SW480 (cell line): ENCODE measurements at places on chromosomes 11 and 22.

DNA sequence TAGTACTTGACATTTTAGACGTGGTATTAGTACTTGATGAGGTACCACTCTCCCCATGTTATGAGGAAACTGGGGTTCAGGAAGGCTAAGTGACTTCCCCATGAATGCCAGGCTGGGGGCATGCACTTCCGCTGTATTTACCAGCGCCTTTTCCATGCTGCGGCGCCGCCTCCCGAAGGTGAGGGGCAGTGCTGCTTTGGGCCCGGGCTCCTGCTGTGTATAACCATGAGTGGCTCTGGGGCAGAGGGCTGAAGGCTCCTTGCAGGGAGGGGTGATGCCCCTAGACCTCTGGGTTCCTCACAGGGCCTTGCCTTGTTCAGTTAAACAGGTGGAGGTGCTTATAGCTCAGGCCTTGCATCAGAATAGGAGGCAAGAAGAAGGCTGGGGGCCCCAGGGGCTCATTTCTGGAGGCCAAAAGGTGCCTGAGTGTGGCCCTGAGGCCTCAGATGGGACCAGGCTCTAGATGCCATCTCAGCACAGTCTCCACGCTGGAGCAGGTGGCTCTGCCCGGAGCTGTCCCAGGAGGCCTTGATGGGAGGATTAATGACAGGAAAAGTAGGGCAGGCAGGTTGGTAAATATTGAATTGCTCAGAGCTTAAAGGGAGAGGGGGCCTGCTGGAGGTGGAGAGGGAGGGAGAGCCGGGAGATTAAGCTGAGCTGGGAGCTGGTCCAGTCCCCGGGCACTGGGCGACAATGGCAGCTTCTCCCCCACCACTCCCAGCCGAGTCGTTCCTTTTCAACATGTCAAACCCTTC lies 129.6 kb downstream of the CEP164 start:
- DNase-seq = no peak

DNA sequence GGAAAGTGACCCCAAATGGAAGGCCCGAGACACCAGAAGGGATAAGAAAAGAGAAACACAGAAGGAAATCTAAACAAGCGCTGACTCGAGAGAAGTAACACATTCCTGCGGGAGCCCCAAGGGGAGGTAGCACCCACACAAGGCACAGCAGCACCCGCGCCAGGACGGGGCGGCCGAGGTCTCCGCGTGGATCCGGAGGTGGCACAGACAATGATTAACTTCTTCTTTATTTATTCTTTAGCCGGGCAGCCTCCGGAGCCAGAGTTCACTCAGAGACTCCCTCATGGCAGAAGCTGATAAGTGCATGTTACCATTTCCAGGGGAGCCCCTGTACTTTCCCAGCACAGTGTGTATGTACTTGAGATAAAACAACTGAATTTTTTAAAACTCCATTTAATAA lies 5.1 kb downstream of the TOLLIP start:
- no peak for DNase-seq

DNA sequence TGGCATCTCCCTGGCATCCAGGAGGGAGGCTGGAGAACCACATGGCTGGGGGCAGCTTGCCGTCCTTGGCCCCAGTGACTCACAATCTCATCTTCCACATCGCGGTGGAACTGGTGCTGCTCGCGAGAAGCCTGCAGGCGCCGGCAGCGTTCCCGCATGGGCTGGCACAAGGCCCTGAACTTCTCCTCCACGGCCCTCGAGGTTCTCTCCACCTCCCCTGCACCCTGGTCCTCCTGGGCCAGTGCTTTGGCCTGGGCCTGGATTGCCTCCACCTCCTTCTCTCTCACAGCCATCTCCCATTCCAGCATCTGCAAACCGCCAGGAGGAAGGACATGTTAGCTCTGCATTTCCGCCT lies 16.3 kb upstream of the RBM4B start:
- no peak for DNase-seq

- DNase-seq = no peak
Measured at GRCh38 chr11:16193897-16194381, 162.4 kb downstream of the SOX6 start.

- no peak for DNase-seq
Measured at GRCh38 chr11:65170058-65170534, at the start of gene SPDYC. TSS of gene SPDYC (plus strand) at chr11:65170233. CDS start at chr11:65171358, 1,125 bp downstream.

- DNase-seq = no peak
Measured at GRCh38 chr22:31333641-31334040, 12.5 kb downstream of the PATZ1 start.

- DNase-seq = no peak
Measured at GRCh38 chr11:118524757-118525470, 2.4 kb upstream of the TTC36 start.

- DNase-seq = no peak
Measured at GRCh38 chr11:80873310-80873999, 1432.6 kb upstream of the TENM4 start.

- no peak for DNase-seq
Measured at GRCh38 chr11:126542334-126543015, 187.0 kb downstream of the ST3GAL4 start.

DNA sequence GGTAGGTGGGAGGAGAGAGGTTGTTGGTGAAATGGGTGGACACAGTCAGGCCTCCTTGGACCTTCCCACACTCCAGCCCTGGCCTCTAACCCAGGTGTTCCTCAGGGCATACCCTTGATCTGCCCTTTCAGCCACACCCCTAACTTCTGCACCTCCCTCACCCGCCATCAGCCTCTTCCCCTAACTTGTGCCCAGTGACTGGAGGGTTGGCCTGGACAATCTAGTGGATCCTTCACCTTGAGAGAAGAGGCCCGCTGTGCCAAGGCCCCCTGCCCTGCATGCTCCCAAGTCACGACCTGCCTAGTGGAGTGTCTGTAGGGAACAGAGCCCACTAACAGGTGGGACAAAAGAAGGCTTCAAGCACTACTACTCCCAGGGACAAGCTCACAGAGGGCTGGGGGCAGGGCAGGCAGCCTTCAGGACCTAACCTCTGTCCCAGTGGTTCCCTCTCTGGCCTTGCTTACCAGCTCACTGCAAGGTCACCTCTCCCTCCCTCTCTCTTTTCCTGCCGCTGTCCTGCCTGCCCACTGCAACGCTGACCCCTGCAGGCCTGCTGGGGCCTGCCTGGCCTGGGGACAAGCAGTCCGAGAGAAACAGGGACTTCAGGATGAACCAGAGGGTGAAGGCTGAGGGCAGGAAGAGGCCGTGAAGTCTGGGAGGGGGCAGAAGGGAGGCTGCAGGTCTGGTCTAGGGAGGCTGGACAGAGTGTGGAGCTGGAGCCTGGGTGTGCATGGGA lies 3.3 kb downstream of the SYT7 start:
- DNase-seq = no peak

GRCh38 chr11:69280451-69280850 lies 13.5 kb upstream of the MYEOV start:
- DNase-seq = peak; percentile 81

DNA sequence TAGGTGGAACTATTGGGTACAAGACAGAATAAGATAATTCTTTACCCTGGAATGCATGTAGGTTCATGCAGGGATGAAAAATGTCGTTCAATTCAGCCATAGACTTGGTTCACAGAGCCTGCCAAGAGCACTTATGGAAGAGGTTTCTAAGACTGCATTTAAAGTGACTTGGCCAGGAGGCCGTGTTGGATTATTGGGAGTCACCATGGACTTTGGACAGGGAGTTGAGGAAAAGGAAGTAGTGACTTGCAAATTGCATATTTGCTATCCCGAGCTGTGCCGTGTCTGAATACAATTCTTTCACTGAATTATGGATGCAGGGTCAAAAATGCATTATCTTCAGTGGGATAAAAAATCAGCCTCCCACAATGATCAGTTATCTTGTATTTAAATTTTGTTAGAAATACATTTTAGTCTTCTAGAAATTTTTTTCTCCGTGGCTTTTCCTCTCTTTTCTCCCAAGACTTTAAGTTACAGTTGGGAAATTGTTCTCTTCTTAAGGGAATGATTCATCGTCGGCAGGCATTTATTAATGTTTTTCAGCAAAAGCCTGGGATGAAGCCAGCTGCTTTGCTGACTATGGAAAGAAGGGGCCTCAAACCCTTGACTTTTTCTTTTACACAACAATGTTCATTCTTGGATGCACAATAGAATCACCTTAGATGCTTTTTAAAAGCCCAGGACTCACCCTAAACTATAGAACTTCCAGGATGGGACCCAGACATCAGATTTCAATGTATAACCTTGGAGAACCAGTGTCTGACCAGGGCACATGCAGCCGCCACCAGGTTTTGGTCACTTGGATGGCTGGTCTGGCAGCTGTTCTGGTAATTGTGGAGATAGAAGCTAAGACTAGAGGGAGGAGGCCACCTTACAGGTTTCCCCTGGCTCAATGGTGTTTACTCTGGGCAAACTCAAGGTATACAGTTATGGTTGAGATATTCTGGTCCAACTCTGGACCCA lies 70.8 kb downstream of the FAT3 start:
- DNase-seq = no peak

GRCh38 chr11:66864172-66864901 lies 7.5 kb downstream of the LRFN4 start:
- DNase-seq = no peak

DNA sequence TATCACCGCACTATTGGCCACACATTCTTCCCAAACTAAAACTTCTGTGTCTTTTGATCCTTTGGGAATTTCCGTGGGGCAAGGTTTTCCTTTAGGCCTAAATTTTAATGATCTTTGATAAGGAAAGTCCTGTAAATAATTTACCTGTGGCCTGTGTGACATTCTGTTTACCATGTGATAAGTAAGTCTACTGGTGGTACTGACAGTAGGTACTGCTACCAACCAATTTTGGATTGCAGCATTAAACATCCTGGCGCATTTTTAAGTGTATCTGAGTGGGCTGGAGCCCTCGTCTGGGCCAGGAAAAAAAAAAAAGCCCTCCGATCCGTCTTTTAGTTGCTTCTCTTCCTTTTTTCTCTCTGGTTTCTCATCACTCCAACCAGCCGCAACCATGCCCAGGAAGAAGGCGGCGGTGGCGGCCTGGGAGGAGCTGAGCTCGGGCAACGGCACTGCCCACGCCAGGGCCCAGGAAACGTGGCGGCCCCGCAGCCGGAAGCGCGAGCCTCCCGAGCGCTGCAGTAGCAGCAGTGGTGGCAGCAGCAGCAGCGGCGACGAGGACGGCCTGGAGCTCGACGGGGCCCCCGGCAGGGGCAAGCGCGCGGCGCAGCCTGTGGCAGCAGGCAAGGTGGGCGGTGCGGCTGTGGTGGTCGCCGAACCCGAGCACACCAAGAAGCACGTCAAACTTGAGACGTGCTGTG lies 33.6 kb downstream of the ASRGL1 start:
- no peak for DNase-seq

DNA sequence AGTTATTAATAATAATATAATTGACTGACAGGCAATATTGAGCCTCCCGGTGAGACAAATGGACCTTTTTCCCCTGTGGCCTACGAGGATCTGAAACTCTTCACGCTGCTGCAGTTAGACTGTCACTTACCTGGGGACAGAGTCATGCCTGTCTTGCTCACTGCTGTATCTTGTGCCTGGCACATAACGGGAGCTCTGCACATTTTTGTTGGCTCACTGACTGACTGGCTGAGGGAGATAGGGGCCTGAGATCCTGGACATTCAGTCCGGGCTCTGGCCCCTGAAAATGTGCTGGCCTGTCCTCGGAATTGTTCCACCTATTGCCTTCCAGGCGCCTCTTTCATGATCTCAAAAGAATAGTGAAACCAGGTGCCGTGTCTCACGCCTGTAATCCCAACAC lies 743 bp upstream of the CD3D start:
- no peak for DNase-seq

GRCh38 chr11:107653076-107653475 lies 58.8 kb downstream of the SLN start:
- no peak for DNase-seq

- no peak for DNase-seq
Measured at GRCh38 chr22:49994361-49995040, 18.1 kb downstream of the IL17REL start.

GRCh38 chr11:68342459-68343158 lies 30.2 kb downstream of the LRP5 start:
- no peak for DNase-seq

DNA sequence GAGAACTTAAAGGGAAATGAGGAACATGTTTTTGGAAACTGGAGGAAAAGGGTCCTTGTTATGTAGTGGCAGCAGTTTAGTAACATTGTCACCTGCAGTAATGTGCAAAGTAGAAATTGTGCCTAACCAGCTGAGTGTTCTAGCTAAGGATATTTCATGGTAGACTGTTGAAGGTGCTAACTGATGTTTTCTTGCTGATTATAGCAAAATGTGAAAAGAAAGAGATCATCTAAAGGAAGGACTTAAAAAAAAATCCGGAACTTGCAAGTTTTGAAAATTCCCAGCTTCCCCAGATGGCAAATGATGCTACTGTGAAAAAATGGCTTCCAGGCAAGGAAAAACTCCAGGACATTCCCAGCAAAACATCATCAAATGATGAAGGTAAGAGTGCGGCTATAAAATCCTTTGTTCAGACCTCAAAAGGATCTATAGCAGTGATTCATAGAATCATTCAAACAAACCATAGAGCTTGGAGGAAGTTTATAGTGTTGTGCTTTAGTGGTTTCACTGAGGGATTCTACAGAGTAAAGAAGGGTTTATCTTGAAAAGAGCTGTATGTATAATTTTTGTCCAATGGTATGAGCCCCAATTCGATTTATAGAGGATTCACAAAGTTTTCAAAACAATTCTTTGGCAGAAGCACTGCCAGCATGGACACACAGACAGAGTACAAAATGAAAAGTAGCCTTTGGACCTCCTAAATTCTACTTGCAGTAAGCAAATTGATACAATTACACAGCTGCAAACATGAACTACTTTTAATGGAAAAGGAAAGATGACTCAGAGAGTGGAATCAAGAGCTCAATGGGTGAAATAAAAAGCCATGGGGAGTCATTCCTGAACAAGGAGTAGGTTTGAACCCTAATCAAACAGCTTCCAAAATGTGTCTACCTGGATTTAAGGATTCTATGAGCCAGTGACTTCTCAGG lies 4.3 kb upstream of the TRIM44 start:
- no peak for DNase-seq

- no peak for DNase-seq
Measured at GRCh38 chr11:68469642-68470041, 9.1 kb downstream of the PPP6R3 start.

DNA sequence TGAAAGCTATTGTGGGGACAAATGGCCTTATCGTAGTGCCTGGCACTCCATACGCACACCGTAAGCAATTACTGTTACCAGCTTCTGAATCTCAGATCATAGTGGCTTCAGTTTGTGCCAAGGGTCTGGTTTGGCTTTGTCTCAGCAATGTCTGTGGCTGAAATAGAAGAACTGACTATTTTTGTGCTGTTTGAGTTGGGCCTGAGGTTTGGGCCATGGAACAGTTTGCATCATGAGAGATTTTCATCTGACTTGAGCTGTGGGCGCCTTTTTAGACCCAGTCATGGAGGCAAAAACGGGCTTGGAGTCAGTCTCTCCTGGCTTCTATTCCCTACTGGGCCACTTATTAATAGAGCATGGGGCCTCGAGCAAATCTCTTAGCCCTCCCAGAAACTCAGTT lies 121.1 kb upstream of the CRYBB3 start:
- DNase-seq = peak; percentile 16
